ENCODE measurements at places on chromosomes 6 and 20.

GRCh38 chr20:45727044-45727443 lies 4.9 kb downstream of the SPINT4 start:
- no peak for DNase-seq

- no peak for DNase-seq
Measured at GRCh38 chr6:110511401-110511800, 35.0 kb upstream of the SLC22A16 start.

DNA sequence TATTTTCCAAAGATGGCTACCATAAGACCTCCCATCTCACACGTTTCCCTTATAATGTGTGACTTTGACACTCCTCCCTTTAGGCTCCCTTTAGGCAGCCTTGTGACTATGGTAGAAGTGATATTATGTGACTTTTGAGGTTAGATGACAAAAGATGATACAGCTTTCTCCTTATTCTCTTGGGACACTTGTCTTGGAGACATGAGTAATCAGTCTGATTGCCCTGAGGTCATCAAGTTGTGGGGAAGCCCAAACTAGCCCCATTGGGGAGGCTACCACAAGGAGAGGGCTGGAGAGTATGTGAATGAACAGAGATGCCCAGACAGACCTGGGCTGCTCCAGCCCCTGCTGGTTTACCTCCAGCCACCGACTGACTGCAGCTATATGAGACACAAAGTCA lies 10.6 kb upstream of the DLK2 start:
- no peak for DNase-seq

DNA sequence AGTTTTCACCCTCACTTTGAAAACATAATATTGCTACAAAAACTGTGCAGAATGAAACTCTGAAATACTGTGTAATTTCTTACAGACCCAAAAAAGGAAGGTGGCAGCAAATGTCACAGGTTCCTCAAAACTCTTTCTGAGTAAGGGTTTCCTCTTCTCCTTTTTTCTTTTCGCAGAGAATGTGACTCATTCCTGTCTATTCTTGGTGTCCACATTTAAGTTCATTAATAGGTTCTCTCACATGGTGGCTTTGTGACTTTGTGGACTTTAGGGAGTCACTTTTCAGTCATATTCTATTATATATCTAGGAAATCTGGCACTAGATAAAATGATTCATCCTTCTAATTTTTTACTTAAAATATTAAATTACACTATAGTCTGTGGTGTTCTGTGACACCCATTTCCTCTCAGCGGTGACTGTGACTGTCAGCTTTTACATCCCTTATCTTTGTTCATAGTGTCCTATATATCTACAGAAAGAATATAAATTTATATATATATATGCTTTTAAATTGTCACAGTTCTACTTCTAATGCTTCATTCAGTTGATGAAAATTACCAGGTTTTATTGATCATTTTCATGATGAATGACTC lies 126.8 kb upstream of the HCRTR2 start:
- DNase-seq, result no peak

DNA sequence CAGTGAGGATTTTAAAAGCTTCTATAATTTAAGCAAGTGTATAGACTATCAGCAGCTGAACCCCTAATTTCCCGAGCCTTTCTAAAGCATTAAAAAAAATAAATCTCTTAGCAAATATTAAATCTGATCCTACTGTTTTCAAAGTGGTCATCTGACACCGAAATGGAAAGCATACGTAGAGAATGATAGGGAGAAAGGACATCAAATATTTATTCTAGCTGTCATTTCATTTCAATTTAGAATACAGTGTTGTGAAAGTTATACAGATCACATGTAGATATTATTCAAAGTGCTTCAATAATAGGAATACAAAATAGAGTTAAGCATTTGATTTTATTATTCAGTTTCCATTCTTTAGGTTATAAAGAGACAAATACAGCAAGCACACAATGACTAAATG lies 61.9 kb upstream of the PKIB start:
- DNase-seq, result no peak

DNA sequence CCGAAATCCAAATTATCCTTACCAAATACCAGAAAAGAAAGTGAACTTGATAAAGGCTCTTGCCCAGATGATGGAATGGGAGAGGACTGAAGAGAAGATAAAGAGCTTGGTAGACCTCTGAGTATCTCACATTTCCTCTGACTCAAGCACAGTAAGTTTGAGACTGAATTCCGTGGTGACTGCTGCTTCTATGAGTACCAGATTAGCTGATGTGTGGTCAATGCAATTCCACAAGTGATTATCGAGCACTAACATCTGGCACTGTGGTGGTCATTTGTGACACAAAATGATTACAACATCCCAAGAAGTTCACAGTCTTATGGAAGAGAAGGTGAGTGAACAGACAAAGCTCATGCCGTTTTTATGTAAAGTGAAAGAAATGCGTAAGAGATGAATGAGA lies 2.6 kb upstream of the RPS6KA2 start:
- DNase-seq, result no peak

DNA sequence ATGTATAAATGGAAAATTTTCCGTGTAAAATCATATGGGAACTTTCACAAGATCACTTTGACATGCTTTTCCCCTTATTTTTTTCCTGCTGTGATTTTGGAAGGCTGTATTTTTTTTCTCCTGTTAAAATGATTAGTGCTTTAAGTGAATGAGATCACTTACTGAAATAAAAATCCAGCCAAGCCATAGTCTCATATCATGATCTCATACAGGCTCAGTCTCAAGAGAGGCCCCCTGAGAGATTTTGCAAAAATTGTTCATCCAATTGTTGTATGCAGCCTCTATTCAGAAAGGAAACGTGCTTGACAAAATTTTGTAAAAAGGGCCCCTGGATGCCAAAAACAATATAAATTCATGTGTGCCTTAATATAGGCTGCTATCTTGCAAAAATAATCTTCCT lies 528.2 kb downstream of the HDGFL1 start:
- DNase-seq, result no peak

DNA sequence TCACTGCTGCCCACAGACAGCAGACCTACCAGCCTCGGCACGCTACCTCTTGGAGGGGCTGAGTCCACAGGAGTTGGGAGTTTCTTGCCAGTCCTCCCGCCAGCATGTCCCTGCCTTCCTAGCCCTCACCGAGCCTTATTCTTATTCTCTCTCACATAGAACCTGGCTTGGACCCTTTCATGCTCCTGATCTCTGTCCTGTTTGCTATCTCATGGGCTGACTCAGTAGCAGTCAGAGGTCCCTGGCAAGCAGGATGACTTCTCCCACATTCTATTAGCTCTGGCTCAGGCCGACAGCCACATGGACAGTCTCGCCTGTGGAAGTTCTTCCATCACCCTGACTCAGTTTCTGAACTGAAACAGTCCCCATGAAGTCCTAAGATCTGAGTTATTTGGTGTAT lies 313.2 kb upstream of the RNF24 start:
- no peak for DNase-seq

GRCh38 chr6:20789162-20789561 lies 254.9 kb downstream of the CDKAL1 start:
- no peak for DNase-seq

DNA sequence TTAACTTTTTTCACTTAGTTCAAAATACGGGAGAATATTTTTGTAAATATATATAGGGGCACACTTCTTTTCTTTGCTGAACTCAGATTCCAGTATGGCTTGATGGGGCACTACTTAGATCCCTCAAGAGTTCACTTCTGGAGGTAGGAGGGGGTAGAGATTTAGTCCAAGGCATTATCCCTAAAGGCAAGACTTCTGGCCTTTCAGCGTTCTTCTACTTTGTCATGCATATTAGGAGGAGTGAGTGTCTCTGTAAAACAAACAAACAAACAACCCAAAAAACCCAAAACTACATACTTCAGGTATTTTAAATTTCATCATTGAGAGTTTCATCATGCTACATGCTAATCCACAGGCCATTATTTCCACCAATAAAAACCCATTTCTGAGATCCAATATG lies 32.0 kb downstream of the SMPDL3A start:
- no peak for DNase-seq

- no peak for DNase-seq
Measured at GRCh38 chr20:8690074-8690473, 378.8 kb upstream of the PLCB4 start.

- DNase-seq, result no peak
Measured at GRCh38 chr20:18030020-18030419, 27.7 kb downstream of the OVOL2 start.

- DNase-seq, result peak; percentile 81
Measured at GRCh38 chr20:34825530-34826362, at the start of gene NCOA6. Gene NCOA6 (minus strand): TSS chr20:34825651. CDS start chr20:34782355, 43,296 bp downstream.

- DNase-seq, result no peak
Measured at GRCh38 chr6:42021847-42022754, 28.2 kb upstream of the TAF8 start.

DNA sequence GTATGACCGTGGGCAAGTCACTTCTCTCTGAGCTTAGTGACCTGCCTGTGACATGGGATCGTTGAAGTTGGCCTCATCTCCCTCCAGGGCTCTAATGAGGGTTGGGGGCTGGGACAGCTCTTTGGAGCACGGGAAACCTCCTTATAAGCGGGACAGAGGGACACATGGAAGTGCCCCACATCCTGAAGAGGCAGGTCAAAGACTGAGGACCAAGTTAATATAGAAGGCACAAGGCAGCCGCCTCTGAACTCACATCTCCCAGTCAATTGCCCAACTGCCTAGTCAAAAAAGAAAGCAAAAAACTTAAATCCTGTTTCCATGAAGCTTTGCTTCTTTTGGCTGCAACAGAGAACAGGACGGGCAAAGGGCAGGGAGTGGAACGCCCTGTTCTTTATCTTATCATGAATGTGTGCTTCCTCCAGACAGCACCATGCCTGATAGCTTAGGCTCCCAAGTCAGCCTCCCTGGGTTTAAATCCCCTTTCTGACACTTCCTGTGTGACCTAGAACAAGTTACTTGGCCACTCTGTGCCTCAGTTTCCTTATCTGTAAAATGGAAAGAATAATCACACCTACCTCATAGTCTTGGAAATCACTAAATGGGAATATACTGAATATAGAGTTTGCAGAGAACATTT lies 27.1 kb downstream of the LBP start:
- no peak for DNase-seq

- no peak for DNase-seq
Measured at GRCh38 chr20:17437251-17437650, 93.9 kb downstream of the BFSP1 start.

DNA sequence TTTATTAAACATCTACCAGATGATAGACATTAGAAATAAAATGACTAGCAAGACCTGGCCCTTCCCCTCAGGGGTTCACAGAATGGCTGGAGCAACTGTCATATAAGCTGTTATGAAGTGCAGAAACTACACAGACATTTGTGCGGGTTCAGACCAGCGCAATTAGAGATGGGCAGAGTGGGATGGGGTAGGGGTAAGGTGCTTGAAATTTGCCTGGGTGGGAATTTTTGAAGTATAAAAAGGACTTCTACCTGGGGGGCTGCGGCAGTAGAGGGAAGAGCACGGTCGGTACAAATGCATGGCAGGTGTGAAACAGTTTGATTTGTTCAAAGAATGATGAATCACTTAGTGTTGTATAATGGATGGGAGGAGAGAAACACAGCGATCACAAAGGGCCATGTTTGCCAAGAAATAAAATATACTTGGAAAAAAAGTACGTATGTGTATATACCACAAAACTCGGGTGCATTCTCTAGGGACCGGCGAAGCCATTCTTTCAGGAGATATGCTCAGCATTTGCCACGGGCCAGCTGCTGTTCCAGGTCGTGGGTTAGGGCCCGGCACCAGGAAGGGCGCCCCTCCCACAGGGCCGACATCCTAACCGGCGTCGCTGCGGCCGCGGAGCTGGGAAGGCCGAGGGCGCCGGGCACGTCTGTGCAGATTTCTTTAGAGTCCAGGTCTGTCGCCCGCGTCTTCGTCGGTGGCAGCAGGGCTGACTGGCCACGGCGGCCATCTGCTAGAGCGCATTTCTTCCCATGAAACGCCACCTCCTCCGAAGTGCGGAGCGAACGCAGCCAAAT lies 809 bp upstream of the NOL7 start:
- DNase-seq, result peak; percentile 35

DNA sequence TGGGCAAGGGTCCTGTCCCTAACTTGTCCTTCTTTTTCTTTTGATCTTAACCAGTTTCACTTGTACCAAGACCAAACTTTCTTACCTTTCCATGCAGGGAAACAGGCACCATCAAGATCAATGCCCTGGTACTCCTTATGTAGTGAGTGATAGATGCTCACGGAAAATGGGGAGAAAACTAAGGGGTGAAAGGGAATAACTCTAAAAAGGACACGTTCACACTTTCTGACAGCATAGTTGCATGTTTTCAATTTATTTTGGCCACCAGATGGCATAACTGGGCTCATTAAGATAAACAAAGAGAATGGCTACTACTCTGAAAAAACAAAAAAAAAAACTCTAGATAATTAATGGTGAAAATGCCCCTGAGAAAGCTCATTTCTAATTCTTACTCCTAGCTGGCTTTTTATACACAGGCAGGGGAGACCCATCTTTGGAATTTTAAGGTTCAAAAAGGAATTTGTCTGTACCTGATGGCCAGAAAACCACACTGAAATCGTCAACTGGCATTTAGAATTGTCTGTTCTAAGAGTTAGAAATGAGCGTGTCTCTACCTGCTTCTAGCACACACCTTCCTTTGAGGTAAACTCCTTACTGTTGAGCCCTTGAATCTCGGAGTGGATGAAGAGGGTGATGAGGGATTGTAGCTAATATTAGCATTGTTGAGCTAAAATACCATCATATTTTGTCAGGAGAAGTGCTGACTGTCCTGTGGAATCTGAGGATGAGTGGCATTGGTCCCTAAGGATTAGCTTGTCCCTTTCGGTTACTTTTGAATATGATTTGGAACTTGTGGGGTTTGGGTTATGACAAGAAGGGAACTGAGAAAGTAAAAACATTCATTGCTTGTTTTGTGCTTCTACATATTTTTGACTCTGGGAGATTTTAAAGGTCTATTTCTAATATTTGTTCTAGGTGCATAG lies 62.2 kb upstream of the DDR1 start:
- DNase-seq, result no peak

DNA sequence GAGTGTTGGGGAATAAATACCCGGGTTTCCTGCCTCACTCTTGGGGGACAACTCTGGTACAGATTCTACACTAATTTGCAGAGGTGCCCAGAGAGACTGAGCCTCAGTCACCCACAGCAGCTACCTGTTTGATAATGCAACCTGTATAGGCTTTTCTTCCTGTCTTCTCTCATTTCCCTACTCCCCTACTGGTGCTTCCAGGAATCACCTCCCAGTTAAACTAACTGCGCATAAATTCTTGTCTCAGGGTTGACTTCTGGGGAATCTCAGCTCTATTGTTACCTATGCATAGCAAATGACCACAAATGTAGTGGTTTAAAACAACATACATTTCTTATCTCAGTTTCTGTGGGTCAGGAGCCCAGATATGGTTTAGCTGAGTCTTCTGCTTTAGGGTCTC lies 11.3 kb downstream of the OCSTAMP start:
- no peak for DNase-seq

GRCh38 chr6:140475086-140475485 lies 1100.6 kb upstream of the CITED2 start:
- DNase-seq, result no peak

GRCh38 chr6:105499931-105500330 lies 97.0 kb upstream of the PREP start:
- no peak for DNase-seq

DNA sequence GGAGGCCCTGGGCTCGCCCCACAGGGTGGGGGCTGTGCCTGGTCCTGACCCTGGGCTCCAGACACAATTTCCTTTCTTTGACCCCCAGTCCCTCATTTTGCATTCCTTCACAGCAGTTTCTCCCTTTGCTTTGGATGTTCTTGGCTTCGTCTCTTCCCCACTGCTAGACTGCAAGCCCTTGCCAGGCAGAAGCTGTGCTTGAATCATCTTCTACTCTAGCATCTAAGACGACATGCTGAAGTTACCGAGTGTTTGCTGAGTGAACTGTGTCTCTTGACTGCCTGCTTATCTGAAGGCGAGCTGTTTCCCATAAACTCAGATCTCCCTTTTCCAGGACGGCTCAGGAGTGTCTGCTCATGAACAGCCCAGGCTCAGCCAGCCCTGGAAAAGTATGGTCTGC lies 14.3 kb upstream of the SYNDIG1 start:
- DNase-seq, result no peak
